ENCODE measurements at places on chromosomes 3 and 15.
A peak's percentile ranks its signal among the peaks of the same experiment; 100 is the strongest.

DNA sequence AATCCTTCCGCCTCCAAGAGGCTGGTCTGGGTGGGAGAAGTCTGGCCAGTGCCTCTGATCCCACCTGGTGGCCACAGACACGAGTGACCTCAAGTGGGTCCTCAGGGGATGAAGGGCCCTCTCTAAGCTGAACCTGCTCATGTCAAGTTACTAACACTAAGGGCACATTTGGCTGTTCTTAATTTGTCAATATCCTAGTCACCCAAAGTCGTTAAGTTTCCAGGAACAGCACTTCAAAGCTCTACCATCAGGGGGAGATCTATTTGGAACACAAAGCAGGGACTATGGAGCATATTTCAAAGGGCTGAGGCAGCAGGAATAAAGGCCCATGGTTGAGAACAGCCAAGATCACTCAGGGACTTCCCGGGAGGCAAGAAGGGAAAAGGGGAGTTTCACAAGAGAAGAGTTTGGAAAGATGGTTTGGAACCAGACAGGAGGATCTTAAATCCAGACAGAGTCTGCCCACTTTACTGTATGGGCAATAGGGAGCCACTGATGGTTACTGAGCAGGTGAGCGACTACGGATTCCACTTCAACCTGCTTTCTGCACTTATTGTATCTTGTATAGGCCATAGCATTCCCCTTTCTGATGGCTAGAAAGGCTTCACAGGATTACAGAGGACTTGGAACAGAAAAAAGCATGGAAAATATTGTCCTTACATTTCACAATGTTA is 13.7 kb downstream of the OXTR start:
- DNase-seq = peak; percentile 14

DNA sequence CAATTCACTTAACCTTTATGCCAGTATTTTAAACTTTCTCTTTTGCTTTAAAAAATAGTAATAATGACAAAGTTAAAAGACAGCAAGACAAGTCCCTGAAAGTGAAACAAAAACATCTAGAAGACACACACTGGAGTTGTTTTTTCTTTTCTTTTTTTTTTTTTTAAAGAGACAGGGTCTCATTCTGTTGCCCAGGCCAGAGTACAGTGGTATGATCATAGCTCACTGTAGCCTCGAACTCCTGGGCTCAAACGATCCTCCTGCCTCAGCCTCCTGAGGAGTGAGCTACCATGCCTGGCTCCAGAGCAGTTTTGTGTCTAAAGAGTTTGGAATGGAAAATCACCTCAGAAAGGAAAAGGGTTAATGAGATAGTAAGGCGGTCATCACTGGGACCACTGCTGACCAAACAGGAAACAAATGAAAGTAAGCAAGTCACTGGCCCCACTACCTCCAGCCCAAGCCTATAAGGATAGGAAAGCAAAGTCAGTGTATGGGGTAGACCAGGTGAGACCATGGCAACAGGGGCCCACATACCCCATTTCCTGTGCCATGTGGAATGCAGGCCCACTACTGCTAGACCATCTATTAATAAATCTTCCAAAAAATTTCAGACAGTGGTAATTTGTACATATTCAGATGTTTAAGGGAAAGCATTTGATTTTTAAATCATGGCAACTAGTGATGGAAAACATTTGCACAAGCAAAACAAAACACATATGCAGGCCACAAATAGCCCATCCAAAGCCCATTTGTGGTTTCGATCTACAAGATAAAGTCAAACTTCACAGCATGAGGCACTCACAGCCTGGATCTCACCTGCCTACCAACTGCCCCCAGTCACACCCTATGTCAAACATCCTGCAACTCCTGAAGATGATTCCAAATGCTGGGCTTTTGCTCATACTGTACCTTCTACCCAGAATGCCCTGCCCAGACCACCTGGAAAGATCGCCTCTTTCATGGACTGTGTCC is 62.6 kb downstream of the OSBPL10 start:
- no peak for DNase-seq

DNA sequence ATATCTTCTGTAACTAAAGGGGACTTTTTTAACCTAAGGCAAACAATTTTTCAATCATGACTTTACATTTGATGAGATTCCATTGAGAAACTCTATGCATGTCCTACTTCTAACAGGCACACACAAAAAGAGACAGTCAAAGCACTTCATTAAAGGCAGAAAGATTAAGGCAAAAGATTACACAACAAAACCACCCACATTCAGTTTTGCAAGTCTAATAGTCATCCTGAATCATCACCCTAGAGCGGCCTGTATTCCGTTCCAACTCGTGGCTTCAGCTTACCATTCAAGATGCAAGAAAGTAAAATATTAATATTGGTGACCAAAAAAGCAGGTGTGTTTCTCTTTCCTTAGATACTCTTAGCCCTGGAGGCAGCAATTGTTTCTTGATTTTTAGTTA is 205.9 kb downstream of the P3H2 start:
- DNase-seq = no peak

- no peak for DNase-seq
These were observed 3.2 kb downstream of the SHF start for GRCh38 chr15:45184562-45185041.

DNA sequence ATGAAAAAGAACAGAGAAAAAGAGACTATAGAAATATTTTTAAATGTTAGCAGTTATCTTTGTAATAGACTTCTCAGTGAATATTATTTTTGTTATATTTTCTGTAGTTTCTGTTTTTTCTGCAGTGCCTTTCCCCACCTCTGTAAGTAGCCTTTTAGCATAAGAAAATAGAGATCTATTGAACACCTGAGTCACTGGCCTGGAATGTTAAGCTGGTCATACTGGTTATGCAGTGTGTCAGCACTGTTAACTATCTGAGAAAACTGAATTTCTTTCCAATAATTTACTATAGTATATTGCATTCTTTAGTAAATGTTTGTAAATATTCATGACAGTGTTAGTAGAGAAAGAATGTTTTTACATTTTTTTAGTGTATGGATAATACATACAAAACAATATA is 79.8 kb downstream of the NECTIN3 start:
- DNase-seq = no peak

GRCh38 chr3:10729439-10729838 is 86.6 kb upstream of the SLC6A11 start:
- DNase-seq = no peak

DNA sequence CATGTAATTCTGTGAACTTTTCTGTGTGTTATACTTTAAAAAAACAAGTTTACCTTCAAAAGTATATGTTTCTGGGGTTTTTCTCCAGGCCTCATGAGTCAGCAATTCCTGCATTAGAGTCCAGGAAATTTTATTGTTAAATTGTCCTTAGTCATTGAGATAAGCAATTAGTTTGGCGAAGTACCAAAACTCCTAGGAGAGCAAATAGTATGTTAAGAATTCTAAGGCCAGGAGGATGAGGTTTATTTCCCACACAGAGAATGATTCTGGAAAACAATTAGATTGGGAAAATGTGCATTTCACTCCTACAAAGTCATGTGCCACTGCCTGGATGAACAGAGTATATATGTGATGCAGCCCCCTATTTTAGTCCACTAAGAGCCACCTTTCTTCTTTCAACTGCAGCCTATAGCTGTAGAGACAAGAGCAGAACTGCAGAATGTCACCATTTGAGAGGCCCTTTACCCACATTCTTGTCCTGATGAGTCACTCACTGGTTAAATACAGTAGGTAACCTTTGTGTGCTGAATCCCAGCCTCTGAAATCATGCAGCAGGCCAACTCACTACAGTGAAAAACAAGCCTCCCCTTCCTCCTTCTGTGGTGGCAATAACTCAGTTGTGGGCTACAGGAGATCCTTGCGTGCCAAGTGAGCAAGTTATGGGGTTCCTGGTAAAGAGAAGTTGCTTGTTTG is 452.8 kb upstream of the THBS1 start:
- DNase-seq = no peak

- DNase-seq = peak; percentile 61
These were observed 1.1 kb downstream of the SLC35G2 start for GRCh38 chr3:136819731-136820679.

GRCh38 chr3:142348460-142348859 is 99.4 kb downstream of the XRN1 start:
- no peak for DNase-seq

DNA sequence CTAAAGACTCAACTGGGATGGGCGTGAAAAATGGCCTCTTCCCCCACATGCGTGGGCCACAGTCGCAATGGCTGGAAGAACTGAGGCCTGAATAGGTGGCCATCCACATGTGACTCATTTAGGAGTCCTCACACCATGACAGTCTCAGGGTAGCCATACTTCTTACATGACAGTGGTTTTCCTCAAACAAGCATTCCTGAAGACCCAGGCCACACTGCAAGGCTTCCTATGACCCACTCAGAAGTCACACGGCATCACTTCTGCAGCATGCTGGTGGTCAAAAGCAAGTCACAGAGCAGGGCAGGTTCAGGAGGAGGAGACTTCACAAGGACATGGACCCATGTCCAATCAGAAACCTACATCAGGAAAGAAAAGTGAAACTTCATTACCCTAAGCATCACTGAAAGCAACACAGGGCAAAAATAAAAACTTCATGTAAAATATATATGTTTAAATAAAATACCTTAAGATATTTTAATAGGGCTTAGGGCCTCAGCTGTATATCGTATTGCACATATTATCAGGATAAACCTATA is 257.1 kb downstream of the OPA1 start:
- no peak for DNase-seq

DNA sequence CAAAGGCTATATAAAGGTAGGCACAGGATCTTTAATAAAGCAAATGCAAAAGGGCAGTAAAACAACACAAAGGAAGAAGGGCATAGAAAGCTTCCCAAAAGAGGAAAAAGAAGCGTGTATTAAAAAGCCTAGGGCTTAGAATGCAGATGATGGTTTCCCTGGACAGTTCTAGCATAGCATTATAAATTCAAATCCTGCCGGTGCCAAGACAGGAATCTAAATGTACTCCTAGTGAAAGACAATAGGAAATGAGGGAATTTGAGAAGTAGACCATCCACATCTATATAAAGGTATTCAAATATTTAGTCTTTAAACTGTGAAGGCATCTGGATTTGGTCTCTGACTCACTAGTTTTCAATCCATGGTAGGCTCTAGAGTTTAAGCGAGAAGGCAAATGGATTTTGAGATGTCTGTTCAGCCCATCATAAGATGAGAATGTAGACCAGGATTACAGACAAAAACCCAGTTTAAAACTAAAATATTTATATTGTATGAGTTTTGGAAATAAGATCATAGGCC is 431.8 kb downstream of the TBL1XR1 start:
- DNase-seq = no peak

GRCh38 chr3:101095693-101096430 is 102.6 kb upstream of the ABI3BP start:
- no peak for DNase-seq

DNA sequence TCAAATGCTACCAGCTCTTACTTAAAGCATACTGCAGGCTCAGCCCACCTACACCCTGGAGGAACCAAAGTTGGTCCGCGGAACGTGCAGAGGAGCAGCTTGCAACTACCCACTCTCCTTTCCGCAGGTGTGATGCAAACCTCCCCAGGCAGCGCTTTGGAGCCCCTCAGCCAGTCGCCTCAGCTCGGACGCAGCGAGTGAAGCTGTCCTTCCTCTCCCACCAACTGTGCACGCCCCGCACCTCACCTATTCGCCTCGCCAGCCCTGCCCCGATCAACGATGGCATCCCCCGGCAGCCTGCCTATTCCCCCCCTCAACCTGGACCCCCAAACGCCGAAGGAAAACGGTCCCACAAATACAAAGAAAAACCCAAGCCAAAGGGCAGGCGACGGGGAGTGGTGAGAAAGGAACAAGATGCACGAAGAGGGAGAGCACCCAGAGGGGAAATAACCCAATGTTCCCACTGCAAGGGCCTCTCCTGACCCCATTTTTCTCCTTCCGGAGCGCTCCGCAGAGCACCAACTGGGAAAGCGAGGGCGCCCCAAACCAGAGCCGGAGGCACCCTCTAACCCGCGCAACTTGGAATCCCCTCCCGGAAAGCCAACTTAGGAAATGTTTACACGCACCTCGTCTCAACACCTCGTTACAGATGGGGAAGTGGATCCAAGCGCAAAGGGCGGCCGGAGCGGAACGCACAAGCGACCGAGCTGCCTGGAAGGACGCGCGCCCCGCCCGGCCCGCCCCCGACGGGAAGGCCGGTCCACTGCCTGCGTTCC is 665 bp downstream of the GLB1 start:
- DNase-seq = peak; percentile 66

DNA sequence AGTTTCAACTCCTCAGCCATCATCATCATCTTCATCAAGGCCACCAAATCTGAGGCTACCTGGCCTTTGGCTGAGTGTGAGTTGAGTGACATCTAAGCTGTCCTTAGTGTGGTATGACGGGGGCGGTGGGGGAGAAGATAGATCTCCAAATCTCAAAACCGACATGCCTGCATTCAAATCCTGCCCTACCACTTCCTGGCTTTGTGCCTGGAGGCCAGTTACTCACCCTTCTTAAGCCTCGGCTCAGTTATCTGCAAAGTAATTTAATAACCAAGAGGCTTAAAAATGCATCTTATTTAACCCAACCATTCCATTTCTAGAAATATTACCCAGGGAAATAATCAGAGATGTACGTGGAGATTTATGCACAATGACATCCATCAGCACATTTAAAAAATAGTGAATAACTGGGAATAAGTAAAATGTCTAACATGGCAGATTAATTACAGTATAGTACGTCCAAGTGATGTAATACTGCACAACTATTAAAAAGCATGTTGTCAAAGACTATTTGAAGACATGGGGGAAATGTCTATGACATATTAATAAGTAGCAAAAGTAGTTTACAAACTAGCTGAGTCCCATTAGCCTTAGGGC is 167.4 kb downstream of the NTRK3 start:
- no peak for DNase-seq

DNA sequence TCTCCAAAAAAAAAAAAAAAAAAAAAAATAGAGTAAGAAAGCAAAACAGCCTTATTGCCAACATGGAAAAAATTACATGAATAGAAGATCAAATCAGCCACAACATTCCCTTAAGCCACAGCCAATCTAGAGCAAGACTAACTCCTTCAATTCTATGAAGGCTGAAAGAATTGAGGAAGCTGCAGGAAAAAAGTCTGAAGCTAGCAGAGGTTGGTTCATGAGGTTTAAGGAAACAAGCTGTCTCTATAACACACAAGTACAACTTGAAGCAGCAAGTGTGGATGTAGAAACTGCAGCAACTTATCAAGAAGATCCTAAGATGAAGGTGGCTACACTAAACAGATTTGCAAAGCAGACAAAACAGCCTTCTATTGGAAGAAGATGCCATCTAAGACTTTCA is 9.3 kb downstream of the PARL start:
- DNase-seq = peak; percentile 48

- no peak for DNase-seq
These were observed 131.9 kb upstream of the MEF2A start for GRCh38 chr15:99433757-99434450.

DNA sequence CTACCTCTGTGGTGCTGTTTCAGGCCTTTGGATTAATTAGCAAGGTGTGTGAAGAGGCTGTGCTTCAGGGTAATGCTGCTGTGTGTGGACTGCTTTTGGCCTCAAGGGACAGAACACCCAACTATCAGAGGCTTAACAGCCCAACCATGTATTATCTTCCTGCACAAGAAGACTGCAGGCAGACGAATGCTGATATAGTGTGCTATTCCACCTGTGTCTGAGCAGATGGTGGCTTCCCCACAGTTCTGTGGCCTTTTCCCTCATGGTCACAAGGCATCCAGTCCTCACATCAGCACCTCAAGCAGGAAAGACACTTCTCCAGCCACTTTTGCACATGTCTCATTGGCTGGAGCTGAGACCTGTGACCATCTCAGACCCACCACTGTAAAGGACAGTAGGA is 76.6 kb downstream of the CHCHD6 start:
- no peak for DNase-seq

GRCh38 chr3:71416876-71417275 is 166.7 kb downstream of the FOXP1 start:
- peak; percentile 35 for DNase-seq

GRCh38 chr3:183812761-183813445 is 12.5 kb downstream of the MAP6D1 start:
- DNase-seq = no peak

- DNase-seq = no peak
These were observed 10.2 kb downstream of the MBNL1 start for GRCh38 chr3:152278756-152279427.
